ENCODE measurements at places on chromosomes 16 and 17. TPM values are rescaled to one million over a fixed set of nuclear protein-coding genes. Genes with fewer than 3 reads are reported as not detected.

The CDK3 gene
- 5.5 TPM for total RNA-seq

The MARCHF10 gene
- not detected for total RNA-seq

The MPP3 gene
- not detected for total RNA-seq

The TOX3 gene
- total RNA-seq, result not detected

The CFAP119 gene
- 6.5 TPM for total RNA-seq

The HNF1B gene
- total RNA-seq, result 0.73 TPM

The SLFN14 gene
- 0.16 TPM for total RNA-seq

The CIBAR2 gene
- total RNA-seq, result not detected

Measured in CD8-positive, alpha-beta memory T cell (primary cell).